Activated CD4-positive, alpha-beta T cell treated with anti-CD3 and anti-CD28 coated beads, Interleukin-2, amount 50 U/mL, for 48 hours (primary cell): ENCODE measurements at places on chromosomes 5 and 9.

DNA sequence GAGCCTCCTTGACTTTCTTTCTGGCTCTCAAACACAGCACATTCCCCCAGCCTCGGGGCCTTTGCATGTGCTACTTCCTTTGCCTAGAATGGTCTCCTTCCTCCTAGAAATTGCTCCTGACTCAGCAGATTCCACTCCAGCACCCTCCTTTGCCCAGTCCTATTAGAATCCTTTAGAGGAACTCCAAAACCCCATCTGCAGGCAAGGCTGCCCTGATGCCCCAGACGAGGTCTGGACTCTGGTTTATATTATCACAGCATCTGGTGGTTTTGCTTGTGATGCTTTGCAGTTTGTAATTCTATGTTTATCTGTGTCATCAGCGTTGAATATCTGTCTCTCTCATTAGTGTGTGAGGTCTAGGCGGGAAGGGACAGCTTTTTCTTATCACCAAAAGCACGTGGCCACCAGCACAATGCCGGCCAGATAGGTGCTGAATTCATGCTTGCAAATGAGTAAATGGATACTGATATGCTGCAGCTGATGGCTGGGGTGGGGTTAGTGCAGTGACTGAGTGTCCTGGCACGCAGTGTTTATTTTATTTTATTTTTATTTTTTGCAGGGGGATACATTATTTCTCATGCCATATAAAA is 30.0 kb upstream of the ANKH start:
- no peak for DNase-seq

DNA sequence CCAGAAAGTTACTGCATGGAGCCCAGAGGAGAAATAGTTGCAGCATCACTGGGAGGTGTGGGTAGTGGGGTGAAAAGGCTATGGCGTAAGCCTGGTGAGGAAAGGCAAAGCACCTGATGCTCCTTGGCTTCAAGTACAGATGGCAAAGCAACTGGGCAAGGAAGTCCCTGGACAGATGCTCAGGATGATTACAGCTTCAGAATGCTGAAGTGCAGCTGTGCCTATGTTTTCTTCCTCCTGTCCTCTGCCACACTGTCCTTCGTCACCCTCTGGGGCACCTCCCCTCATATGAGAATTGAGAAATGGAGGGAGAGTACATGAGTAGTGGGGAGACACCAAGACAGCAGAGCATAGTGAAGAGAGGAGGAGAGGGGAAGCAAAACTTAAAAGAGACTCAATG is 328.0 kb downstream of the PDE4D start:
- DNase-seq = no peak

DNA sequence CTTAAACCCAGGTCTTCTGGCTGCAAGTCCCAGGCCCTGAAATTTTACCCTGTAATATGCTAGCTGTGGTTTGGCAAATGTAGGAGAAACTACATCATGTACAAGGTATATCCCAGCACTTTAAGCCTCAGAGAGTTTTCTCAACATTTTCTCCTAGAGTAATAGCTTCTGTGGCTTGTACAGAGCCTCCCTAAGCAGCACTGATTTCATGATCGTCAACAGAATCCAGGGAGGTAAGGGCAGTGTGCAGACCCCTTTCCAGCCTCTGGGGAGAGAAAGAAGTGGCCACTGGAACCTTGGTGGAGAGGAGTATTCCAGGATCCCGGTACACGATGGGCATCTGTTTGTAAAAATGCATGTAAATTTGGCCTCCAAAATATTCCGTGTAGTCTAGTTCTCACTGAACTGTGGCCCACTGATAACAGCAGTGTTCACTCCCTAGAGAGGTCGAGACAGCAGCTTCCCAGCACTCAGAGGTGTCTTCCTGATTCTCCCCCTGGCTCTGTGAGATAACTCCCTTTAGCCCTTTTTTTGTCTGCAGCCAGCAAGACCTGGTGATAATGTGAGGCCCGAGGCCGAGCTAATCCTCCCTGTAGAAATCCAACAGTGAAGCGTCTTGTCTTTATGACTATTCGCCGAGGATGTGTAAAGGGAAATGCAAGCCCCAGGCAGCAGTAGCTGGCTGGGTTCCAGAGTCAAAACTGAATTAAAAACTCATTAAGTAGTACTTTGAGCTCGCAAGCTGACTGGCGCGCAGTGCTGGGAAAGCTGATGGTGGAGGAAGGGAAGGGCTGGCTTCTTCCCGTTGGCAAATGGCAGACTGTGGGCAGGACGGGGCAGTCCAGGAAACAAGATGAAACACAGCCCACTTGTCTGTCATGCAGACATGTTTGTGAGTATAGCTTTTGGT is 59.0 kb downstream of the MAP1B start:
- no peak for DNase-seq

- DNase-seq = no peak
Observed at GRCh38 chr5:32323741-32324140, 11.0 kb upstream of the MTMR12 start.

DNA sequence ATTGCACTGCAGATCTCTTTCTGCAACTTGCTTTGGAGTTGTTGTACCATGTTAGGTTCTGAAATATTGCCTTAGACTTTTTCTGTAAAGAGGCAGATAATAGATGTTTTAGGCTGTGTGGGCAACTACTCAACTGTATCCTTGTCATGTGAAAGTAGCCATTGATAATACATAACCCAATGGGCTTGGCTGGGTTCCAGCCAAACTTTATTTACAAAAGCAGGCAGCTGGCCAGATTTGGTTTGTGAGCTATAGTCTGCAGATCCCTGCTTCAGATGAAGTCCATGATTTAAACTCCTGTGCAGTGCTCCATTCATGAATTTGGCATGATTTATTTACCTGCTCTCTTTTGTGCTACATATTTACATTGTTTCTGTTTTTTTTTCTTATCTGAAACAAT is 300.4 kb downstream of the IRX2 start:
- no peak for DNase-seq

GRCh38 chr5:159877894-159878448 is 38.3 kb upstream of the ADRA1B start:
- DNase-seq = no peak

GRCh38 chr5:85293145-85293785 is 908.6 kb upstream of the EDIL3 start:
- no peak for DNase-seq

DNA sequence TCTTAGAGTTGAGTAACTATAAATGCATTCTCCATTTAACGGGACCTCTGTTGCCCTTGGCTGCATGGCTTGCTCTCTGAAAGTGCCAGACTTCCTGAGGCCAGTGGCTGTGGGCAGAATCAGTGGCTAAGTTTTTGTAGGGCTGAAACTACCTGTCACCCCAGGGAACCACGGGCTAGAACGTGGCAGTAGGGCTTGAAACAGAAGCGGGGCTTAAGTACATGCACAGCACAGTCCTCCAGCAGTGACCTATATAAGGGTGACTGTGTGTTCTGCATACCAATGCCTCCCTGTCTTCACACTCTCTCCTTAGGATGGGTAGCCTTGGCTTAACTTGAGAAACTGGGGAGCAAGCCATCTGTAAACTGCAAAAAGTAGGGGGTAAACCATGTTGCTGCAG is 43.6 kb upstream of the LRRTM2 start:
- no peak for DNase-seq
